GM12865 (cell line): ENCODE measurements at places on chromosomes 3 and 15.

GRCh38 chr15:88080616-88081015 is 175.9 kb downstream of the NTRK3 start:
- DNase-seq, result no peak

- no peak for DNase-seq
Observed at GRCh38 chr3:166457382-166457781, 620.2 kb upstream of the BCHE start.

DNA sequence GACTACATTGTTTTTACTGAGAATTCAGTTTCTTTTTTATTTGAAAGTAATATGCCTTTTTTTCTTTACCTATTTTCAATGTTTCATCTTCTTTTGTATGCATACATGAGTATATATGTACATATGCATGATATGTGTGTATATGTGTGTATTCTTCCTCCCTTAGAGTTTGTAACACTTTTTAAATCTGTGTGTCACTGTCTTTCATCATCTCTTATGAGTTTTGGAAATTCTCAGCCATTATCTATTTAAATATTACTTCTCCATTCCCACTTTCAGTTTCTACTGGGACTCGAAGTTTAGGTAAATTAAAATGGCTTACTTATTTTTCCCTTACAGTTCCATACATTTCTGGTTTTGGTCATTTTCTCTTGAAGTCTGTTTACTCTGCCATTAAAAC is 754.1 kb downstream of the GRM7 start:
- DNase-seq, result no peak

DNA sequence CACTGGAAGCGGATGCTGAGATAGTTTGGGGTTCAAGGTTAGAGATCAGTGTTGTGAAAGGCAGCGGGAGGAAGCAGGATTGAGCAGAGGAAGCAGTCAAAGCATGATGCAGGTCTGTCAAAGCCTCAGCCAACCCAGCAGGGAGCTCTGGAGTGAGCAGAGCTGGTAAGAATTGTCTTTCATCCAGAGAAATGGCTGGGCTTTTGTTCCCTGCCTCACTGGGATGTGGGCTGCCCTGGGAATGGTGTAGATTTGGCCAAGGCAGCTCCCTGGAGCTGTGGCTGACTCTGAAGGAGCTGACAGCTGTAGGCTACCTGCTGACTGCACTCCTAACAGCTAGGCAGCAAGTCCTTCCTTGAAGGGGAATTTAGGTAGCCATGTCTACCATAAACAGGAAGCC is 61.9 kb upstream of the STXBP5L start:
- DNase-seq, result no peak

GRCh38 chr15:63466378-63467192 is 37.8 kb upstream of the USP3 start:
- DNase-seq, result peak; percentile 89

GRCh38 chr3:28544831-28545230 is 196.2 kb upstream of the AZI2 start:
- no peak for DNase-seq

DNA sequence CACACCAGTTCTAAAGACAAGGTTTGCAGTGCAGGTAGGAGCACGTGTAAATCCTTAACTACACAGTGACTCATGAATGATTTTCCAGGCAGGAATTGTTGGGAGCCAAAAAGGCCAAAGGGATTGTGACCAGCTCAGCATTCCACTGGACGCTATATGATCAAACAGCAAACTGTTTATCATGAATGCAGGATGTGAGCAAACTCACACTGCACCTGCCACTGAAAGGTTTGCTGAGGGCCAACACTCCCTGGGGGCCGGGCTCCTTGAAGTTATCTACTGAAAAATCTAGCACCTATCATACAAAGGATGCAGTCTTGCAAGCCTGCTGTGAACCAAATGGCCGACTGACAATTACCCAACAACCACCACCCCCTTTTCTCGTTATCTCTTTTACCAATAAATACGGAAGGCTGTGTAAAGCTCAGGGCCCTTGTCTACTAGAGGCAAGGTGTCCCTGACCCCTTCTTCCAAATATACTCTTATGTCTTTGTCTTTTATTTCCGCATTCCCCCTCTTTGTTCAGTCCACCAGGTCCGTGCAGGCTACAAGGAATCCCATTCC is 11.5 kb upstream of the DNASE1L3 start:
- no peak for DNase-seq

DNA sequence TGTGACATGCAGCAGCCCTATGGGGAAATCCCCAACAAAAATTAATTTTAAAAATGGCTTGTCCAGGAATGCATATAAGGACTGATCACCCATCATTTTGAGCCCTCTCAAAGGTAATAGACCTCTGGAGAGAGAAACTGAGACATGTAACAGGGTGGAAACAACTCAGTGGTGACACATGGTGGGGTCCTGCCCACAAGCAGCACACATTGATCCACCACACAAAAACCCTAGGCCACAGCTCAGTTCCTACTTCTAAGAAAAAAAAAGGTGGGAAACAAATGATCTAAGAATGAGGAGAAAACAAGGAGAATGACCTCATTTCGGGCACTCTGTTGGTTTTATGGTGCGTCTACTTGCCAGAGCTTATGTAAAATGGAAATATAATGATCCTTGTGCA is 1.9 kb upstream of the SLC41A3 start:
- DNase-seq, result no peak

DNA sequence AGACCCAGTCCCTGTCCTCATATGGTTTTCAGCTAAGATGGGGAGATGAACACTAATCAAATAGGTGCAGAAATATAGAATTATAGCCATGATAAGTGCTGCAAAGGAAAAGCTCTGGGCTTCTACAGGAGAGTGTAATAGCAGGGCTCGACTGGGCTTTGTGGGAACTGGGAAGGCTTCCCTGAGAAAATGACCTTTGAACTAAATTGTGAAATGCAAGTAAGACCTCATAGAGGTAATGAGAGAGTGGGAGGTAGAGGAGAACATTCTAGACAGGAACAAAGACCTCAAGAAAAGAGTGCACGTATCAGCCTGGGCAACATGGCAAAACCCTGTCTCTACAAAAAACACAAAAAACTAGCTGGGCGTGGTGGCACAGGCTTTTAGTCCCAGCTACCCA is 231.6 kb downstream of the ABHD5 start:
- DNase-seq, result no peak

DNA sequence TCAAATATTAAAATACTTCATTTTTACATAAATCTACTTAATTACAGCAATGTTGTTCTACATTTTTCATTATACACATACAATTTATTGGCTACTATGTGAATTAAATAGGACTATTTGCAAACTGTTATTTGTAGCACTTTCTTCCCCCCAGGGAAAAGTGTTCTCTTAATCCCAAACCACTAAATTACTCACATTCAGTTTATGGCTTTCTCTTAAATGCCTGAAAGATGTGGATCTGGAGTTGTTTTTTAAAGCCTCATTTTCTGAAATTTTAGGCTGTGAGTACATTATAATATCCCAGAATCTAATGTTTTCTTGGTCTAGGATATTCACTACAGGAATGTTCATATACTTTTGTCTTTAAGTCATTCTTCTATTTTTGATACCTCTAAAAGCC is 32.7 kb downstream of the PRTG start:
- DNase-seq, result no peak

GRCh38 chr15:80595396-80595795 is 99.7 kb upstream of the ABHD17C start:
- DNase-seq, result peak; percentile 2

DNA sequence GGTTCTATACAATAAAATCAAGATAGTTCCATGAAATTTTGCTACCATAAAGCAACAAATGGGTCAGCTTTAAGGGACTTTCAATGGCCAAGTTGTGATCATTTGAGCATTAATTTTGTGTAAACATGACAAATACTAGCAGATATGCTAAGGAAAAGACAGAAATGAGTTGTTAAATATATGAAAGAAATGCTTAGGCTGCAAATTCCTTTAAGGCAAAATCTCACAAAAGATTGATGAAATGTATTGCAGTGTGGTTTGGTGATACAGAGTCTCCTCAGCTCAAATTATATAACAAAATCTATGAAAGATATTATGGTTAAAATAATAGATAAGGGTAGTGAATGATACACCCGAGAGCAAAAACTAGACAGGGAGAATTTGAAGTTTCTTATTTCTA is 377.2 kb downstream of the RAP2B start:
- no peak for DNase-seq

DNA sequence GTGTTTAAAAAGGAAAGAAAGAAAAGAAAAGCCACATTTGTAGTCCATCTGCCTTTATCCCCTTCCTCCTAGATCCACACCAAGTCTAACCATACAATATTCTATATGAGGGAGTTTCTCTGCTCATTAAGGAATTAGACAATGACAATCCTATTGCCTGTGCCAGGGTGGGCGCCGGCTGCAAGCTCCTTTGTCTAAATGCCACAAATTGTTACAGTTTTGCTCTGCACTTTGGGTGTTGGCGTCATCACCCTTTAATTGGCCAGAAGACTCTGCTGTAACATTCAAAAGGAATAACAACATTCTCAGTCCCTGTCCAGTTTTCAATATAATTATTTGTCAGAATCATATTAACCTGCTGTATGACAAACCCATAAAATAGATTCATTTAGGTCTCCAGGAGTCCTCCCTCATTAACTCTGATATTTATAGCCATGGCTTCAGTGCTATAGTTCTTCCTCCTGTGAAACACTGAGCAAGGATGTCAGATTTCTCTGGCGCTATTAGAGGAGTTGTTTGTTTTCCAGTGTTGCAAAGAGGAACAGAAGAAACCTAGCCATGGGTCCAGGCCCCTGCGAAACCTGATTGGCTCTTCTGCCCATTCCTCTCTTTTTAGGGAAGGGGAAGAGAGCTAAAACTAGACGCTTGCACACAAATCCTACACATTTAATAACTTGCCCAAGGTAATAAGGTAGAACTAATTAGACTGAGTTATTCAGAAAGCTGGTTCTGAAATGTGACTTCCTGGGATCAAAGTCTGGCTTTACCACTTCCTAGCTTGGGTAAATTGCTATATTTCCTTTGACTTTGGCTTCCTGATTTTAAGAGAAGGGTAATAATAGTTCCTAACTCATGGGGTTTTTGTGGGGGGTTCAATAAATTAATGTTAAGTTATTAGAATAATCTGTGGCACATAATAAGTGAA is 112.4 kb downstream of the CD47 start:
- no peak for DNase-seq

- DNase-seq, result no peak
Observed at GRCh38 chr3:194312186-194312742, 38.9 kb downstream of the CPN2 start.

- DNase-seq, result no peak
Observed at GRCh38 chr15:91050128-91050455, 27.7 kb upstream of the VPS33B start.

DNA sequence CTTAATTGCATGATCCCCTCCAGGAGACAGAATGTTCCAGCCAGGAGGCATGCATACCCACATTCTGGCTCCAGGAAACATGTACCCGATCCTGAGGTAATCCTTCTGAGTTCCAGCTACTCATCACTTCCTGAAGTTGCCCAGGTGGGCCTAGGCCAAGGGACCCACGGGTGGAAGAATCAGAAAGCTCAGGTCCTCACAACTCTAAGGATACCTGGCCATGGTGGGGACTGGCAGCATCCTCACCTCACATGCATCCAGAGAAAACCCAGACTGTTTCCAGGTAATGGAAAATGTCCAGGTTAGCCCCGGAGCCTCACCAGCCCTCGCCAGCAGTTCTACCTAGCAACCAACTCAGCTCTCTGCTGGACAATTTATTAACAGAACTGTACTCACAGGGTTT is 78.2 kb downstream of the DAPK2 start:
- no peak for DNase-seq

GRCh38 chr3:70615286-70615685 is 302.8 kb upstream of the MDFIC2 start:
- DNase-seq, result no peak

GRCh38 chr3:167930453-167930852 is 165.3 kb downstream of the GOLIM4 start:
- no peak for DNase-seq

GRCh38 chr3:13303410-13303809 is 116.7 kb downstream of the NUP210 start:
- no peak for DNase-seq

GRCh38 chr15:101505610-101506337 is 16.3 kb upstream of the PCSK6 start:
- peak; percentile 15 for DNase-seq

GRCh38 chr3:25781758-25782594 is 1.3 kb downstream of the NGLY1 start:
- DNase-seq, result peak; percentile 75

GRCh38 chr3:143972505-143973258 is 1.1 kb downstream of the DIPK2A start:
- peak; percentile 92 for DNase-seq

DNA sequence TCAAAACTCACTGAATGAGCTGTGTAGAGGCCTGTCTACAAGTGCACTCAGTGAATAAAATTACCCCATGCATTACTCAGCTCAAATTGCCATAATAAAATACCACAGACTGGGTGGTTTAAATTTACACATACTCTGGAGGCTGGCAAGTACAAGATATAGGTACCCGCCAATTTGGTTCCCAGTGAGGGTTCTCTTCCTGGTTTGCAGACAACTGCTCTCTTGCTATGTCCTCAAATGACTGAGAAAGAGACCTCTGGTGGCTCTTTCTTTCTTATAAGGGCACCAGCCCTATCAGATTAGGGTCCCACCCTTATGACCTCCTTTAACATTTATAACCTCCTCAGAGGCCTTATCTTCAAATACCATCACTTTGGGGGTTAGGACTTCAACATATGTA is 237.0 kb downstream of the CPNE4 start:
- DNase-seq, result no peak

DNA sequence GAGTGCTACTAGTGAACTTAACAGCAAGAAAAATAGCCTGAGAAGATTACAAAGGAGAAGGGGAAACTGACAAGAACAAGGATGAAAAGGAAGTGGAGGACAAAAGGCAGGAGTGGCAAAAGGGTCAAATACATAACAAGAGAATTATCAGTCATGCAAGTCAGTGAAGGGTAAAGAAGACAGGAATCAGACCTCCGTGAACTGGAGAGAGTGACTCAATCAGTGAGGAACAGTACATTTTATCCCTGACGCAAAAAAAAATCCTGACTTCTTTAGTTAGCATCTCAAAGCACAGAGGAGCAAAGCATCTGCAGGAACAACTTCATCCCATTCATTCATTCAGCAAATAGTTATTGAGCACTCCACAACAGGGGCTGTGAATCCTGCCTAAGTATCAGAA is 97.8 kb downstream of the SST start:
- no peak for DNase-seq

GRCh38 chr3:152051501-152052404 is 178.3 kb downstream of the SUCNR1 start:
- peak; percentile 36 for DNase-seq

GRCh38 chr15:68933001-68933400 is 2.7 kb downstream of the SPESP1 start:
- no peak for DNase-seq

GRCh38 chr3:134449951-134450350 is 35.8 kb downstream of the ANAPC13 start:
- DNase-seq, result no peak
